ENCODE measurements at places on chromosomes 5 and 9. TPM values are rescaled to one million over a fixed set of nuclear protein-coding genes. Genes with fewer than 3 reads are reported as not detected.

- no peak for DNase-seq
- H3K36me3 ChIP-seq: no peaks in the 10 kb centered on the region
- peaks cover 25% of the 10 kb centered on the region for H3K27me3 ChIP-seq
- no peak overlapping the region for H3K4me3 ChIP-seq
- no peak overlapping the region for H3K27ac ChIP-seq
These were observed 160.3 kb upstream of the MVB12B start for GRCh38 chr9:126166291-126166690.

MSX2 gene
- total RNA-seq: not detected

SREK1 gene
- total RNA-seq: 61.7 TPM

DNA sequence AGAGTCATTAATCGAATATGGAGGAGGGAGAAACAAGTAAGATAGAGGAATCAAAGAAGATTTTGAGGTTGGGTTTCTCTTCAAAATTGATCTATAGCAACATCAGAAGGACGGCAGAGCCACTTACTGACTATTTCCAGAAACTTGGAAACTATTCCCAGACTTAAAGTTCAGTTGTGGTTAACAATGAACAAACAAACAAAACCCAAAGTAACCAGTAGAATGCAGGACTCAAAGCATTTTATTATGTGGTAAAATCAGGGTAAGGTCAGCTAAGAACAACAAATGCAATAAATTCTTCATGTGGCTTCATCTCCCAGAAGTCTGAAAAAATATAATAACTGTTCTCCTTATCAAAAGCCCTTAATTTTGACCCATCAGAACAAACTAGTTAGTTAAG, 54.9 kb upstream of the OSMR start:
- H3K4me1 ChIP-seq: no peaks in the 10 kb centered on the region
- no peak overlapping the region for H3K4me3 ChIP-seq
- no peaks in the 10 kb centered on the region for H3K36me3 ChIP-seq
- H3K27me3 ChIP-seq: peaks cover 26% of the 10 kb centered on the region
- no peak overlapping the region for H3K27ac ChIP-seq
- DNase-seq: no peak

- H3K27me3 ChIP-seq: no peaks in the 10 kb centered on the region
- H3K27ac ChIP-seq: no peak overlapping the region
- DNase-seq: no peak
- no peak overlapping the region for H3K4me3 ChIP-seq
These were observed 40.9 kb upstream of the SUSD3 start for GRCh38 chr9:93017621-93018020.

All from activated CD8-positive, alpha-beta memory T cell treated with anti-CD3 and anti-CD28 coated beads, Interleukin-2, amount 10 ng/mL, durations not matched to agents 7 days and 5 days (primary cell).